Heart right ventricle (tissue), 16 donors: ENCODE measurements at places on chromosomes 11 and 22. TPM values are rescaled to one million over a fixed set of nuclear protein-coding genes. Genes with fewer than 3 reads are reported as not detected.

DNA sequence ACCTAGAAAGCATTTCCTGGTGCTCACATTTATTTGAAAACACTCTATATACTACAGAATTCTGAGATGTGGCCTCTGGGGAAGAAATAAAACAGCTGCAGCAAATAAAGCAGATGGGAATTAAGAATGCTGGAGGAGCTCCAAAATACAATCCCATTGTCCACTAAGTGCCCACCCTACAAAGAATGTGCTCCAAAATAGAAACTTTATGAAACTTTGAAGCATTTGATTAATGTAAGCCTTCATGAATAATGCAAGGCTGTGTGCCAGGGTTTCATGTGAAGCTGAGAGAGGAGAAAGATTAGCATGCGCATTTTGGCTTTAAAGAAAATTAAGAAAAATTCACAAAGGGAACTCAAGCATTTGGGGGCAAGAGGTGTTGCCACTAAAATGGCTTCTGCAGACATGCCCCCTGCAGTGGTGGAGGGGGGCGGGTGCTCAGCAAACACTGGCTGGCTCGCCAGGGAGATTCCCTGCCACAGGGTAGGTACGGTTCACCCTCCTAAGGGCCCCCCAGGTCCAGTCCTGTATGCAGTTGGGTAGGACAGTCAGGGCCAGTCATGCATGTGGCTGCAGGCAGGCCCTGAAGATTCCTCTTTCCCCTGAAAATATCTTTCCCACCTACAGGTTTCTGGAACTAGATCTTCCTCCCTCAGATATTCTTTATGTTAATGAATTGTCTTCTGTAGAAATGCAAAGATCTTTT, 46.6 kb upstream of the RCN1 start:
- no peaks in the 10 kb centered on the region for H3K36me3 ChIP-seq
- H3K27ac ChIP-seq, result no peak overlapping the region
- DNase-seq, result no peak

The OR8G5 gene
- not detected for total RNA-seq

The NLRP14 gene
- total RNA-seq, result not detected

GRCh38 chr11:134857035-134857434, 445.0 kb upstream of the B3GAT1 start:
- no peaks in the 10 kb centered on the region for H3K4me1 ChIP-seq
- H3K27ac ChIP-seq, result no peak overlapping the region
- no peak for DNase-seq

DNA sequence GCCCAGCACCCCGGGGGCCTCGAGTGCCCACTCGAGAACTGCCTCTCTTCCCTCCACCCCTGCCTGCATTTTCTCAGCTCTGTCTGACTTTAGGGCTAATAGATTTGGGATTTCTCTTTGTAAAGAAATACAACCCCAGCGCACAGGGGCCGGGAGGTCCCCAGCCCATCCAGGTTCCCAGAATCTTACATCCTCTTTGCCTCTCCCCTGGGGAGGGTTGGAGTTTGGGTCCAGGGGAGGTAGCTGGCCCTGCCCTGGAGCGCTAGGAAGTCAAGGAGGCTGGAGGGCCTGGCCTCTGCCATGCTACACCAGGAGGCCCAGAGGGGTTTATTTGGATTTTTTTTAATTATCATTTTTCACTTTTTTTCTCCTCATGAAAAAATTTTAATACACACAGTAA, 65.7 kb upstream of the LMO1 start:
- no peaks in the 10 kb centered on the region for H3K36me3 ChIP-seq
- peak overlapping the region; percentile 27 for H3K27ac ChIP-seq
- peaks cover 18% of the 10 kb centered on the region for H3K4me1 ChIP-seq

The CENPM gene
- total RNA-seq, result not detected

- H3K27me3 ChIP-seq, result no peaks in the 10 kb centered on the region
- no peak for DNase-seq
- H3K36me3 ChIP-seq, result no peaks in the 10 kb centered on the region
These were observed 55.0 kb downstream of the DDI1 start for GRCh38 chr11:104091281-104092096.

DNA sequence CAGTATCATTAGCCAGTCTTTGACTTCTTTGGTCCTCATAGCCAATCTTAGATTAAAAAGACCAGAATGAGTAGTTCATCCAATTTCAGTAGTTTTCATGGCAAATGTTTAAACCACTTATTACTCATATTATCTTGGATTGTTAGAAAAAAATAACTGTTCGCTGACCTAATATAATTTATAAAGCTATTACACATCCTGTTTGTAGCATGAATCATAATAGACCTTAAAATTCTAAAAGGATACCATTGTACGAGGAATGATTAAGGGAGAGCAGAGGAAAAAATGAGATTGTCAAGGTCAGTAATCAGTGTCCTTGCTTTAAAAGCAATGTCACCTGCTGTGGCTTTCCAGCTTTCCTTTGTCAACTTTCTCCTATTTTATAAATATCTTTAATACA, 371.2 kb downstream of the NELL1 start:
- no peak for DNase-seq
- no peak overlapping the region for H3K27ac ChIP-seq
- H3K4me1 ChIP-seq, result no peaks in the 10 kb centered on the region

GRCh38 chr22:44394246-44395117, 81.7 kb upstream of the SHISAL1 start:
- no peak for DNase-seq
- H3K27me3 ChIP-seq, result no peaks in the 10 kb centered on the region
- no peaks in the 10 kb centered on the region for H3K36me3 ChIP-seq

The TTC36 gene
- total RNA-seq, result 0.28 TPM

DNA sequence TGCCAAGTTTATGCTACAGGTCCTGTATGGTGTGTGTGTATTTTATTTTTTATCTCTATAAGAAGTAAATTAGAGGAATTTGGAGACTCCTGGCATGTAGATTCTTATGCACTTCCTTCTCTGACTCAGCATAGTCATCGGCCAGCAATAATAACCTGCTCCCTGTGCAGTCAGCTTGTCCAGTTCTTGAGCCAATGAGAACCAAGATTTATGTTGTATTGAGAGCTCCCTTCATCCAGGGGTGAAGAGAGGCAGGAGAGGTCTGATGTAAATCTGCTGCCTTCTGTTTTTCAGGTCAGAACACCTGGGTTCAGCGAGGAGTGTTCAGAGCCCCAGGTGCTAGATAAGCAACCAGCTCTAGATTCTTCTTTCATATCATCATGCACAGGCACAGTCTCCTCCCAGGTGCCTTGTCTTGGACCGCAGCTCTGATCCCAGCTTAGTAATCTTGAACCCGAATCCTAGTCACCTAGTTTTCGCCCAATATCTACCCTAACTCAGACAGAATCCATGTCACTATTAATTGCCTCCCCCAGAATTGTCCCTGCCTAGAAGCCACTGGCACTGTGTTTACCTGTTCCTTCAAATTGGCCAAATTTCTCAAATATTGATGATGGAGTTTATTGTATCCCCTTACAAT, 328.2 kb upstream of the NCAM1 start:
- no peaks in the 10 kb centered on the region for H3K36me3 ChIP-seq
- H3K27me3 ChIP-seq, result no peaks in the 10 kb centered on the region
- H3K4me1 ChIP-seq, result no peaks in the 10 kb centered on the region
- H3K4me3 ChIP-seq, result no peak overlapping the region
- DNase-seq, result no peak

DNA sequence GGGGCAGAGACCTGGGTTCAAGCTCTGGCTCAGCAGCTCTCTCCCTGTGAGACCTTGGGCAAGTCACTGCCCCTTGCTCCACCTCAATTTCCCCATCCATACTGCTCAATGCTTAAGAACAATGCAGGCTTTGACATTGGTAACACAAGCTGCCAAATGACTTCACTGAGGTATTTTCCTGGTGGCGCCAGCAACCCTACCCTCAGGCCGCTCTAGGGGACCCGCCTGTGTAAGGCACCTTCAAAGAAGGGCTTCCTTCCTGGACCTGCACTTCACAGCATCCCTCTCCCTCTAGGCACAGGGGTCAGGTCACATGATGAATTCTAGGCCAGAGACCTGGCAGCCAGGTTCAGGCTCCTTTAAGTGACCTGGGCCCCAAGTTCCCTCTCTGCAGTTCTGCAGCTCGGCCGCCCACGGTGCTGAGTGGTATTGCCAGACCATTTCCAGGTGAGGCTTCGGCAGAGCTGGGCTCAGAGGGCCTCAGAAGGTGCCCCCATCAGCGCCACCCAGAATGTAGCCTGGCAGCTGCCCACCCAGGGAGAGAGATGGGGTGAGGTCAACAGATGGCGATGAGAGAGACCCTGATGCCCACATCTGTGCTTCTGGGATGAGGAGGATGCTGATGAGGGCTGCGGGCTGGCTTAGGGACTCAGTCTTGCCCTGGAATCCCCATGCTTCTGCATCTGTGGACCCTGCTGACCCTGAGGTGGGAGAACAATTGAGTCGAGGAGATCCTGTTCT, 4.5 kb downstream of the WNT11 start:
- no peak overlapping the region for H3K27ac ChIP-seq
- no peaks in the 10 kb centered on the region for H3K27me3 ChIP-seq
- H3K36me3 ChIP-seq, result no peaks in the 10 kb centered on the region
- DNase-seq, result no peak
- H3K4me1 ChIP-seq, result peaks cover 15% of the 10 kb centered on the region

The HEPN1 gene
- total RNA-seq, result not detected

The PHF21B gene
- not detected for total RNA-seq

The DRICH1 gene
- total RNA-seq, result not detected

DNA sequence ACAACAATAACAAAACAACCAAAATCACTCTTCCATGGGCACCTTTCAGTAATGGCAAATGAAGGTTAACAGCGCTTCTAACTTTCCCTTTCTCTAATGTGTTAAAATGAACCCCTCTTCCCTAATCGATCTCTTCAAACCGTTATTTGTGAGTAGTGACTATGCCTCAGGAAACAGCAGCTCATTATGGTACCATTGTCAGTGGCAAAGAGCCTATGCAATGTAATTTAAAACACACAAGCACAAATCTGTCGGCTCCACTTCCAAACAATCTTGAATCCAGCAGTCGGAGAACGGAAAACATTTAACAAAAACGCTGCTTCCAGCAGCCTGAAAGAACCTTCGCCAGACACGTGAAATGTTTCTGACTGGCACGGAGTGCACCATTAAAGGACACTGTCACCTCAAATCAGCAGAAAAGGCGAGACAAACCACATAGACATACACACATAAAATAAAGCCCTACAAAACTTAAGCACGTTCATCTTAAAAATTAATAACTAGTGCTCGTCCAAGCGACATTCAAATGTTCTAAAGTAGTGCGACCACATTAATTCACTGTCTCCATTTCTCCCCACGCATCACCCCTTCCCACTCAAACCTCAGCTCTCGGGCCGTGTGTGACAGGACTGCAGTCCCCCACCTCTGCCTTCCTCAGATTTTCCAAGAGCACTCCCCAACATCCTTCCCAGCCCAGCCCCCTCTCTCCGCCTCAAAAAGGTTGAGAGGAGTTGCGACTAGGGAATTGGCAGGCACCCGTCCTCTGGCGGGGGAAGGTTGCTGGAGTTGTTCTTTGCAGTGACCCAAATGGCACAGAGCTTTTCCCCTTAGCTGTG, 748 bp downstream of the RAB30 start:
- H3K4me3 ChIP-seq, result peak overlapping the region; percentile 82
- peak overlapping the region; percentile 95 for H3K27ac ChIP-seq
- peaks cover 11% of the 10 kb centered on the region for H3K36me3 ChIP-seq
- no peaks in the 10 kb centered on the region for H3K27me3 ChIP-seq
- peaks cover 39% of the 10 kb centered on the region for H3K4me1 ChIP-seq

The LGR4 gene
- total RNA-seq, result 41.0 TPM

DNA sequence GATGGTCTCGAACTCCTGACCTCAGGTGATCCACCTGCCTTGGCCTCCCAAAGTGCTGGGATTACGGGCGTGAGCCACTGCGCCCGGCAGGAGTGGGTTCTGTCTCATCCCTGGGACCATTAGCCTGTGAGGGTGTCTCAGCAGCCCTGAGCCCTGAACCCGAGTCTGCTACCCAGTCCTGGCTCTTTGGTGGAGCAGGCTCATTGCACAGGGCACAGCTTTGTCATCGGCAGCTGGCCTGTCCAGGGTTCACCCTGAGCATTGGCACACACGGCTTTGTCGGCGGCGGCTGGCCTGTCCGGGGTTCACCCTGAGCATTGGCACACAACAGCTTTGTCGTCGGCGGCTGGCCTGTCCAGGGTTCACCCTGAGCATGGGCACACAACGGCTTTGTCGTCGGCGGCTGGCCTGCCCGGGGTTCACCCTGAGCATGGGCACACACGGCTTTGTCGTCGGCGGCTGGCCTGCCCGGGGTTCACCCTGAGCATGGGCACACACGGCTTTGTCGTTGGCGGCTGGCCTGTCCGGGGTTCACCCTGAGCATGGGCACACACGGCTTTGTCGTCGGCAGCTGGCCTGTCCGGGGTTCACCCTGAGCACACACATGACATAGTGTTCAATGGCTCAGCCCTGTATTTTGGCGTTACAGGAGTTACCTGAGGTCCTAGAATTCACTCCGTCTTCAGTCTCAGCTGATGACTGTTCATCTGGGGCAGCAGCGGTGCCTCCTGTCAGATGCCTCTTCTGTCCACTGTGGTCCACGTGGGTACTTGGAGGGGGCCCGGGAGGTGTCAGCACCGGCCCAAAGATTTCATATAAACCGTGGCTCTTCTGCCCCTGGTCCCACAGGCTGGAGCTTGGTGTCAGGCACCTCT, 1082.5 kb downstream of the BRD1 start:
- no peak overlapping the region for H3K4me3 ChIP-seq
- no peak for DNase-seq
- no peaks in the 10 kb centered on the region for H3K36me3 ChIP-seq
- H3K27ac ChIP-seq, result no peak overlapping the region
